IPS DF 6.9 (cell line): ENCODE measurements at places on chromosomes 13 and 19.

DNA sequence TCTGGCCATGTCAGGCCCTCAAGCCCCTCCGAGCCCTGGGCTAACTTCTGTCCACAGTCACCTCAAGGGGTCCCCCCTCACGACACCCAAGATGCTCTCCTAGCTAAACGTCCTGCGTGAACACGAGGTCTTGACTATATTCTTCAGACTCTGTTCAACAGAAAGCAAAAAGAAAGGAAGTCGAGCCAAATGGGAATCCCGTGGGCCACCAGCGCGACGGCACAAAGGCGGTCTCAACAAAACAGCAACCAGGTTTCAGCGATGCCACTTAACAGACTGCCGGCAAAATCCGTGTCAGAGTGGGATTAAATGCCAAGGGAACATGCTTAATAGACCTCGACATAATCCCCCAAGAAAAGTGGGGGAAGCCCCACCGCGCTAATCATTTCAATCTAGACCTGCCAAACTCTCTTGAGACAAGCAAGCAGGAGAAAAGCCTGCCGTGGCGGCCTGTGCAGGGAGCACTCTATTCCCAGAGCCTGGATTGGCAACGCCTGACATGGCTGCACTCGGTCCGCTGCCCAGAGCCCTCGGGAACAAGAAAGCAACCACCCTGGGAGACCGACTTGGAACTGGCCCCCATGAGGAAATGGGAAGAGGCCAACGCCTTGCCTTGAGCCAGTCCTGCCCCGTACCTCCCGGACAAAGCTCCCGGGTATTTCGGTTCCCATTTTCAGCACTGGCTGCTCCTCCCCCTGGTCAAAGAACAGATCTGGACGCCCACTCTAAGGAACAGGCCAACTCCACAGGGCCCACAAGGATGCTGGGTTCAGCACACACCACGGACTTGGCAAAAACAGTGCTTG is 16.0 kb downstream of the ZC3H4 start:
- DNase-seq: no peak

DNA sequence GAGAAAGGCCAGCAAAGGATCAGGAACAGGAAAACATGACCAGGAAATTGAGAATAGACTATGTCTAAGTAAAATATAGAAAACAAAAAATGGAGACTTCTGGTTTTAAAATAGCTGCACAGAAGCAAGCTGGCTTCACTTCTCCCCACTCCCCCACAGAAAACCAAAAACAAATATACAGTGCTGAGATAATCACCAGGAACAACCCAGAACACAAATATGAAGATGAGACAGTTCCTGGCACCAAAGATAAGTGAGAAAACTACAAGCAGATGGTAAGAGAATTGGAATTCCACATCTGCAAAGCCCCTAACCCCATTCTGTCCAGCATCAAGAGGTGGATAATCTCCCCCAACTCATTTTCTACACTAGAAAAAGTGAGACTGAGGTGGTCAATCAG is 397.7 kb downstream of the SUCLA2 start:
- no peak for DNase-seq

GRCh38 chr13:94412870-94413597 is 66.4 kb downstream of the DCT start:
- DNase-seq: no peak

DNA sequence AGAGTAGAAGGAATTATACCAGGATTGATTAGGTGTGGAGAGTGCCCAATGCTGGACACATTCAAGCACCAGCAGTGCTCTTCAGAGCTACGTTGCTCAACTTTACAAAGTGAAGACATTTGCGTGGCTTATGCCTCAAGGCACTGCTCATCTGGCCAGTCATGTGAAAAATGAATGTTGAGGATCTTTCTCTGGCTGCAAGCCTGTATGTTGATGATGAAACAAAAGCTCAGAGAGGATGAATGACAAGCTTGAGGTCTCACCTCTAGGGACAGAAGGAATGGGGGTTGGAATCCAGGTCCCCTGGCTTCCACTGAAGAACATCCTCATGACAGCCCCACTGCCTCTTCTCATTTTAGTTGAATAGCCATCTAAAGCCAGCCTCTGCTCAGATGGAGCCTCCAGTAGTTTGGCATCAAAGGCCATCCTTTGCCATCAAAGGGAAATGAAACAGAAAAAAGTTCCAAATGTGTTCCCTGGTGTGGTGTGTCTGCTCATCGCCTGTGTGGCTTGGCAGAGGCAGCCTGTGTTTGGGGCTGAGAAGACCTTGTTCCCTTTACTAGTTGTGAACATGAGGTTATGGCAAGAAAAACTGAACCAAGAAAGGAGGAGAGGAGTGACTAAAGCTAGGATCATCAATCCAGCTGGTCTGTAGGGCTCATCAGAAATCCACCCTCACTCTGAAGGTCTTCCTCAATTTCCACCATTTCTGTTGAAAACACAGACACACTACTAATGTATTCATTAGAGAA is 114.0 kb upstream of the KL start:
- DNase-seq: no peak

DNA sequence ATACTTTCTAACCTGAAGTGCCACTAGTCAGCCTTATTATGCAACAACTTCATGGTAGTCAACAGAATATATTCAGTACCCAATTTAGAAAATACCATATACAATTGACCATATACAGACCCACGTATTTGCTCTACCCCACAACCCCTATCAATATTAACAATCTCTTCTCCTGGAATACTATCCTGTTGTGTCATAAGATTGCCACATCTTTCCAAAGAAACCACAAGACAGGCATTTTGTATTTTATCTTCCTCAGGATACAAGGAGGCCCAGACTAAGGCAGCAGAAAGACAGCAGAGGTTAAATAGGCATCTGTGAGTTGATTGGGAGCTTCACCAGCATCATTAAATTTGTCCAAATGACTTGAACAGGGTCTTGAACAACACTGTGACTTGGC is 4.5 kb downstream of the SPART start:
- no peak for DNase-seq

DNA sequence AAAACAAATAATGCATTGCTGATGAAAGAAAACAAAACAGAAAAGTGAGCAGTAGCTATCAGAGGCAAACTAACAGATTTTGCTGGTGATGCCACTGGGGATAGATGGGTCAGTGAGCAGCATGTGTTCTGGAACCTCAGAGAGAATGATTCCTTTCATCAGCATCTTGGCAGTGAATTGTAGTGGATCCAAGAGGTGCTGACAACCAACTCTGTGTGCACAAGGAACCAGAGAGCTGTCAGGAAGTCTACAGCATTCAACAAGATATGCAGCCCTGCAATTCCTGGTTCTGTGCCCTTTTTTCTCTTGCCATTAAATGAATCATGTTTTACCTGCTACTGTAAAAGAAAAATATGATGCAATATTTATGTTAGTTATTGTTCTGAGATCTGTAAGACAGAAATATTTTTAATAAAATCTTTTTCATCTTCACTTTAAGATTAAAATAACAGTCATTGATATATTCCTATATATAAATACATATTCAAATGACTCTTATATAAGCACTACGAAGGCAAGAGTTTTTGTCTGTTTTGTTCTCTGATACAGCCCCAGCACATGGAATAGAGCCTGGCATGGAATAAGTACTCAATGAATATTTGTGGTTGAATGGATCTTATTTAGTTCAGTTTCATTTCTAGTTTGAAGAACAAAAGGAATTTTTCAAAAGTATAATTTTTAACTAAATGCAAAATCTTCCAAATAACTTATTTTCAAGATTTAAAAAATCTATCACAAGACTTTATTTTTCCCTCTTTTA is 80.8 kb downstream of the FREM2 start:
- DNase-seq: no peak

DNA sequence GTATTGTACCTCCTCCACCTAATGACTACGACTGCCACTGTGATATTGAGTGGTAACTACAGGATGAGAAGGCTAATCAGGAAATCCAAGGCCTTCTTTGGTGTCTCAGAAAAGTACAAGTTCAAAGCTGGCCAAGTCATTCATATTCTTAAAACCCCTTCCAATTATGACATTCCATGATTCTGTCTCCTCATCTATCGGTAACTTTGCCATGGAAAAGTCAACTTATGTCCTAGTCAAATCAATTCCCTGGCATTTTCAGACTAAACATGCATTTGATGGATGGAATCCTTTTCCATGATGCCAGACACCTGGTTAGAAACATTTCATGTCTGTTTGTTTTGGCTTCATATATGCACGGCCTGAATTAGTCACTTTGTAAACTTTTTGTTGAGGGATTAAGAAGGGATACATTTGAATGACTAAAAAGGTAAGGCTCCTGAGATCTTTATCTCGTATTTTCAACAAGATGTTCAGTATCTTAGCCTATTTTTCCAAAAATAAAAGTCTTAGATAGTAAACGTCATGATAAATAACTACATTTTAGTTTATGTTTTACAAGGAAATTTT is 186.5 kb downstream of the NHLRC3 start:
- DNase-seq: no peak

- no peak for DNase-seq
Observed at GRCh38 chr19:15240515-15240914, 8.3 kb upstream of the EPHX3 start.

DNA sequence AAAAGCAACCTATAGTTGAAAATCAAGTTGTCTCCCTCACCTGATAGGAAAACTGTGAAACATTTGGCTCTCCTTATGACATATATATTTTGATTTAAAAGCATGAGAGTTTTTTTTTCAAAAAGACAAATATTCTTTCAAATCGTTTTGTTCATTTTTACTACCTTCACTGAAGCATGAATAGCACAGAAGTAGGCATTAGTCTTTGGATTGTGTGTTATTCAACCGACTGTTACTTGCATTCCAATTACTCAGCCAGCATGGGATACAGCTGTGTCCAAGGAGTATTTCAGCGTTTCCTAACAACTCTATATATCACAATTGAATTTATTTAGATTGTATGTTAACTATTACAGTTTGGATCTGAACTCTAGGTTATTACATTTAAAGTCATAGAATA is 135.2 kb downstream of the PCDH9 start:
- no peak for DNase-seq

DNA sequence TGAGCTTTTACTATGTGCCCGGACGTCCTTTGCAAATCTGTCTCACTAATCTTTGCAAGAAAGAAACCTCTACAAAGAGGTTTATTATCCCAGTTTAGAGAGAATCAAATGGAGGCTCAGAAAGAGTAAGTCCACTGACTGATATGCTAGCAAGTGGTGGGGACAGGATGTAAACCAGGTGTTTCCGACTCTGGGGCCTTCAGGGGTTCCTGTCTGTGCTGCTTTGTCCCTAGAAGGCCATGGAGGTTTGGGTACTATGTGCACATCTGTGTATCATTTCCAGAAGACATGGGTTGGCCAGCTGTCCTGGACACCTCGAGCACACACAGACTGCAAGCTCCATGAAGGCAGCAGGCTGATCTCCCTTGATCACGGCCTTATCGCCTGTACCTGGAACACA is 1.2 kb upstream of the KPTN start:
- no peak for DNase-seq

- DNase-seq: no peak
Observed at GRCh38 chr19:30685426-30686000, 313.3 kb downstream of the ZNF536 start.

GRCh38 chr13:99911965-99912566 is 59.5 kb downstream of the ZIC5 start:
- no peak for DNase-seq
